ENCODE measurements at places on chromosomes 7 and 10.

DNA sequence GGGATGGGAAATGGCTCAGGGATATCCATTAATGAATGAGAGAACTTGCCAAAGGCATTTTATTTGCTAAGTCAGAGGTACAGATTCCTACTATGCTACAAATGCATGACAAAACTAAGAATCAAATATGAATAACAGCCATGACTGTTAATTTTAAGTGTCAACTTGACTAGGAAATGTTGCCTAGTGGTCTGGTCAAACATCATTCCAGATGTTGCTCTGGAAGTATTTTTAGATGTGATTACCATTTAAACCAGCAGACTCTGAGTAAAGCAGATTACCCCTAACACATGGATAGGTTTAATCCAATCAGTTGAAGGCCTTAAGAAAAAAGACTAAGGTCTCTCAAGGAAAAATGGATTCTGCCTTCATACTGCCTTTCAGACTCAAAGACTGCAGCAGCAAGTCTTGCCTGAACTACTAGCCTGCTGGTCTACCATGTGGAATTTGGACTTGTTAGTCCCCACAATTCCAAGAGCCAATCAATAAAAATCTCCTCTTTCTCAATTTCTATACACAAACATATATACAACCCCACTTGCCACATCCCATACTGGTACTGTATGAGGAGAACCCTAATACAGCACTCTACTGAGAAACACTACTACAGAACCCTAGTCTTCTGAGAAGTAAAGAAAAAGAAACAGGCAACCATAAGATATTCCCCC lies 119.1 kb downstream of the NRBF2 start:
- no peak overlapping the region for H3K4me3 ChIP-seq
- H3K36me3 ChIP-seq, result peaks cover 4% of the 10 kb centered on the region
- no peak for DNase-seq
- H3K27me3 ChIP-seq, result no peaks in the 10 kb centered on the region
- peak overlapping the region; percentile 29 for H3K27ac ChIP-seq
- peaks cover 35% of the 10 kb centered on the region for H3K4me1 ChIP-seq

GRCh38 chr10:44618910-44619309 lies 234.0 kb upstream of the CXCL12 start:
- no peak for DNase-seq
- H3K4me1 ChIP-seq, result no peaks in the 10 kb centered on the region
- H3K36me3 ChIP-seq, result no peaks in the 10 kb centered on the region
- no peak overlapping the region for H3K27ac ChIP-seq
- H3K4me3 ChIP-seq, result no peak overlapping the region

DNA sequence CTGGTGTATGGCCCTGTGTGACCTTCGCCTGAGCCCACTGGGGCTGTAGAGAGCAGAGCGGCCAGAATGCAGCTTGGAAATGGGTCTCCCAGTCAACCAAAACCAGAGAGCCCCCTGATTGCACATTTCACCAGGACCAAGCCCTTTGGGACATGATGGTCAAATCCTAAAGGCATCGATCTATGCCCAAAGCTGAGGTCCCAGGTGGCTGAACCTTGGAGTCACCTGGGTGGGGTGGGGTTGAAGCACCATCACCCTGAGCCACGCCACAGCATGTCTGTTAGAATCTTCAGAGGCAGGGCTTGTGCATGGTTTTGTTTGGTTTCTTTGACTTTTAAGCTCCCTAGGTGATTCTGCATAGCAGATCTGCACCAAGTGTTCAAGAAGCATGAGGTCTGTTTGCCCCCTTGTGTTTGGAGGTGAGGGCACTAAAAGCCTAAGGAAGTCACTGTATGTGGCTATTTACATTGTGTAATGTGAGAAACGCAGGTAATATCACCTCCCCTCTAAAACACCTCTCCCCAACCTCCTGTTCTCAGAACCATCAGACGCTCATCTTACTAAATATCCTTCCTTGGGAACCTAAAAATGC lies 9.6 kb downstream of the PKD1L1 start:
- H3K27me3 ChIP-seq, result no peaks in the 10 kb centered on the region
- peaks cover 5% of the 10 kb centered on the region for H3K4me1 ChIP-seq
- peaks cover 2% of the 10 kb centered on the region for H3K36me3 ChIP-seq
- H3K4me3 ChIP-seq, result no peak overlapping the region
- no peak for DNase-seq

DNA sequence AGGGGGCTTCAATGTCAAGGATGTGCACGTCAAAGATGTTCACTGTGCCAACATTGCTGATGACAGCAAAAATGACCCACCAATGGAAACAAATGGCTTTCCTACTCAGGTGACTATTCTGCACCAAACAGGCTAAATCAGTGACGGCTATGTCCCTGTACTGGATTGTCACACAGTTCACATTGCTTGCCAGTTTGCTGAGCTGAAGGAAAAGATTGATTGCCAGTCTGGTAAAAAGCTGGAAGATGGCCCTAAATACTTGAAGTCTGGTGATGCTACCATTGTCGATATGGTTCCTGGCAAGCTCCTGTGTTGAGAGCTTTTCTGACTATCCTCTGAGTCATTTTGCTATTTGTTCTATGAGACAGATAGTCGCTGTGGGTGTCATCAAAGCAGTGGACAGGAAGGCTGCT lies 202.2 kb upstream of the ETV1 start:
- DNase-seq, result no peak
- no peaks in the 10 kb centered on the region for H3K27me3 ChIP-seq
- no peaks in the 10 kb centered on the region for H3K36me3 ChIP-seq
- H3K4me1 ChIP-seq, result no peaks in the 10 kb centered on the region

DNA sequence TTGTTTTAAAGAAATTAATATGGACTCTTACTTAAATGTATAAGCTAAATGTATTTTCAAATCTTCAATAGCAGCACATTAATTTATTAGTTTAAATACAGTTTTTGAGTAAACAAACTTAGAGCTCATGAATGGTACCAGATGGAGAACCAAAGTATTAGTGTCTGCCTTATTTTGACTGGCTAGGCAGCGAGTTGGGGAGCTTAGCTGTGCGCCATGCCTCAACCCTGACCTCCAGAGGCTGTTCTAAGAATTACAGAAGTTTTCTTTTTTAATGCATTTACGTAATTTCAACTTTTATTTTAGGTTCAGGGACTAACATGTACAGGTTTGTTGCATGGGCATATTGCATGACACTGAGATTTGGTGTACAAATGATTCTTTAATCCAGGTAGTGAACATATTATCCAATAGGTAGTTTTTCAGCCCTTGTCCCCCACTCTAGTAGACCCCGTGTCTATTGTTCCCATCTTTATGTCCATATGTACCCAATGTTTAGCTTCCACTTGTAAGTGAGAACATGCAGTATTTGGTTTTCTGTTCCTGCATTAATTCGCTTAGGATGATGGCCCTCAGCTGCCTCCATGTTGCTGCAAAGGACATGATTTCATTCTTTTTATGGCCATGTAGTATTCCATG lies 166.8 kb downstream of the IQUB start:
- H3K27ac ChIP-seq, result no peak overlapping the region
- no peaks in the 10 kb centered on the region for H3K27me3 ChIP-seq
- H3K4me3 ChIP-seq, result no peak overlapping the region
- no peaks in the 10 kb centered on the region for H3K36me3 ChIP-seq
- H3K4me1 ChIP-seq, result no peaks in the 10 kb centered on the region

DNA sequence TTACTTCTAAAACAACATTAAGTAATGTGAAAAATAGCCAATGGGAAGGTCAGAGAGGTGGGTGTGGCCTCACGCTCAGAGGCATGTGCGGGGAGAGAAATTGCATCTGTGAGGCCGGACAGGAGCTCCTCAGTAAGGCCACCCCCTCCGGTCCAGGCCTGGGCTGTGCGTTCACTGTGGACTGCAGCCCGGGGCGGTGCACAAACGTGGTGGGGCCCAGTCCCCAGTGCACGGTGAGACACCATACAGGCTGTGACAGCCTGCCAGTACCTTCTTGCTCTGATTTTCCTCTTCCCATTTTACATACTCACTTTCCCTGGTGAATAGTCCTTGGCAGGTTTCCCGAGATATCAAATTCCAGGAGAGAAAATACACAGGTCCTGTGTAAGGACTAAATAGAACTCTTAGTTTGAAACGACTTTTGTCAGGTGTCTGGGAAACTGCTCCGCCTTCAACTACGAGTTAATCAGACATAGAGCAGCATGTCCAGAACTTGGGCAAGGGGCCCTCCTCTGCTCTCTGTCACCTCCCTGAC lies 174.1 kb upstream of the MKI67 start:
- no peak overlapping the region for H3K27ac ChIP-seq
- no peaks in the 10 kb centered on the region for H3K36me3 ChIP-seq
- H3K4me3 ChIP-seq, result no peak overlapping the region
- peaks cover 23% of the 10 kb centered on the region for H3K27me3 ChIP-seq
- no peak for DNase-seq

DNA sequence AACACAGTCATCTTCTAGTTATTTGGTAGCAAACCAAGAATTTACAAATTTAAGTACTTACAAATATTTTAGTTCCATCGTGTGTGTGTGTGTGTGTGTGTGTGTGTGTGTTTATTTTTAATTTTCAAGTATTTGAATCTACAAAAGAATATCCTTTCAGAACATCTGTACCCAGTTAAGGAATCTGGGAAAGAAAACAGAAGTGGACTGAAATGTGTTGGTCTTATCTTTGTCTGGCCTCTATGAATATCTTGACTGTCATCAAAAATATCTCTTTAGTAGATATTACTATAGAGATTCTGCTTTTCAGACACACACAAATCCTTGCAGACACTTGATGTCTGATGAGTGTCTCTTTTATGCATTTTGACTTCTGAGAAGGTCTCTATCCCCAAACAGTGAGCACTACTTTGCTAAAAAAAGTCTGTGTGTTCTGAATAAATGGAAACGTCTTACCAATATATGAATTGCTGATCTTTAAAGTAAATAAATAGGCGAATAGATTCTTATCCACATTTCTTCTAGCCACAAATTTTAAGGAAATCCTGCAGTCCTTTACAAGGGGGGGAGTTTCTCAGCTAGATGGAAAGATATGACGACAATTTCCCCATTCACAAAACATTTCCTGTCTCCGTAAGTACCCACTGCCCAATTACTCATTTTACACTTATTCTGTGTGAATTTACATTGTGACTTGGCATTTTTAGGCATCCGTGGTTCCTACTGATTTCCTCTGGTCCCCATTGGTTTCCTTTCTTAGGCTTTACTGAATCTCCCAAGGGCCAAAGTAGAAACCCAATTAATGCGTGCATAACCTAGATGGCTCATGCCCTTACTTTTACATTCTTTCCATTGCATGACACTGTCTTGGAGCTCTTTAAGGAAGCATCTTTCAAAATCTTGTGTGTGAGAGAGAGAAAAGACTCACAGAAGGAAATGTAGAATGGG lies 36.0 kb downstream of the NRCAM start:
- H3K4me1 ChIP-seq, result peaks cover 12% of the 10 kb centered on the region
- no peak overlapping the region for H3K4me3 ChIP-seq
- H3K27ac ChIP-seq, result no peak overlapping the region
- H3K27me3 ChIP-seq, result peaks cover 84% of the 10 kb centered on the region
- no peaks in the 10 kb centered on the region for H3K36me3 ChIP-seq

DNA sequence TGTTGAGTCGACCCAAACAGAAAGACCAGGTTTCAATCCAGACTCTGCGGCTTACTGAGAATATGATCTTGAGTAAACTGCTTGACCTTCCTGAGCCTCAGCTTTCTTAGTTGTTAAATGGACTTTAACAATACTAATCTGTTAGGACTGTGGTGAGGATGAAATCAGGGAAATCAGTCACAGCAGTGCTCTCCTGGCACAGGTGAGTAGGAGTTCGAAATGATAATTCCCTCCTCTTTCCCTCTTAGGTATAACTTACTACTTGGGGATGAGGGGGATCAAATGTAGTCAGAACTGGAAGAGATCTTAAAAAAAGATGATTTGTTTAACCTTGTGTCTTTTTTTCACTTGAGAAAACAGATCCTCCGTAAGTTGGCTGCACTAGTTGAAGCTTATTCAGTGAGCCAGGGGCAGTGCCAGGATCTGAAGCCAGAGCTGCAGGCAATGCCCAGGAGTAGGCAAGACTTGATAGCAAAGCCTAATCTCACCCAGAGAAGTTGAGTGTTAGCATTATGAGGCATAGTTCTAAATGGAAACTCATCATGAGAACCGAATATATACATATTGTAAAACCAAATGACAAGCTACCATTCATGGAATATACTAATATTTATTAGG lies 1.8 kb upstream of the MAGI2 start:
- H3K27ac ChIP-seq, result no peak overlapping the region
- no peaks in the 10 kb centered on the region for H3K4me1 ChIP-seq
- peaks cover 27% of the 10 kb centered on the region for H3K27me3 ChIP-seq
- DNase-seq, result no peak

- DNase-seq, result no peak
- no peaks in the 10 kb centered on the region for H3K36me3 ChIP-seq
- H3K27ac ChIP-seq, result no peak overlapping the region
- H3K27me3 ChIP-seq, result peaks cover 9% of the 10 kb centered on the region
- peaks cover 12% of the 10 kb centered on the region for H3K4me1 ChIP-seq
- H3K4me3 ChIP-seq, result no peak overlapping the region
Observed at GRCh38 chr7:131543298-131543697, 13.1 kb downstream of the PODXL start.

All from T-helper 17 cell (primary cell).